ENCODE measurements at places on chromosomes 6 and 20. TPM values are rescaled to one million over a fixed set of nuclear protein-coding genes. Genes with fewer than 3 reads are reported as not detected.

Gene ARMH2
- total RNA-seq = 0.50 TPM

Gene C20orf204
- total RNA-seq = 0.76 TPM

Gene NCOA5
- 20.6 TPM for total RNA-seq

Gene MYBL2
- total RNA-seq = 10.5 TPM

Gene LPIN3
- 10.8 TPM for total RNA-seq

Gene FKBP1C
- 1.3 TPM for total RNA-seq

GRCh38 chr6:106882601-106883518 lies 91.7 kb downstream of the CD24 start:
- DNase-seq = no peak
- no peaks in the 10 kb centered on the region for H3K27me3 ChIP-seq
- no peak overlapping the region for H3K4me3 ChIP-seq
- H3K4me1 ChIP-seq = no peaks in the 10 kb centered on the region

GRCh38 chr20:1905693-1906092 lies 10.5 kb downstream of the SIRPA start:
- peaks cover 6% of the 10 kb centered on the region for H3K4me1 ChIP-seq
- no peak for DNase-seq
- no peak overlapping the region for H3K4me3 ChIP-seq
- H3K27ac ChIP-seq = no peak overlapping the region

DNA sequence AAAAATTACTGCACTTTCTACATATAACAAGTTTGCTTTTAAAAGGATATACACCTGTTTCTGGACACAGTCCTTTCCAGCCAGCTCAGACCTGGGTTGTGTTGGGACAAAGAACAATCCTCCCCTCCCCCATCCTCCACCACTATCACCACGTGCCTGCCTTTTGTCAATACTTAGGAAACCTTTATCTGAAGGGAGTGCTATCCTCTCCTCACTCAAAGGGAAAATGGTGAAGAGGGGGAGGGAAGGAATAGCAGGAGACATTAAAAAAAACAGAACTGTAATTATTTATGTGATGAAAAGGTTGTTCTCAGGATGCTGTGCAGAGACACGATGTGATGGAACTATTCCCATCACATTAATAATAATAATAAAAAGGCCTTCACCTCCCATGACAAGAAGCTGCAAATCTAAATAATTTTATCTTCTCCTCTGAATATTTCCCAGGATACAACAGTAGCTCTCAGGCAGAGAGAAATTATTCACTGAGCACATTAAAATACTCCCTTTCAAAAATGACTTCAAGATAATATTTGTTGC lies 105.5 kb downstream of the NRSN1 start:
- H3K36me3 ChIP-seq = no peaks in the 10 kb centered on the region
- no peak for DNase-seq
- H3K27ac ChIP-seq = no peak overlapping the region
- no peak overlapping the region for H3K4me3 ChIP-seq
- H3K27me3 ChIP-seq = no peaks in the 10 kb centered on the region
- no peaks in the 10 kb centered on the region for H3K4me1 ChIP-seq

DNA sequence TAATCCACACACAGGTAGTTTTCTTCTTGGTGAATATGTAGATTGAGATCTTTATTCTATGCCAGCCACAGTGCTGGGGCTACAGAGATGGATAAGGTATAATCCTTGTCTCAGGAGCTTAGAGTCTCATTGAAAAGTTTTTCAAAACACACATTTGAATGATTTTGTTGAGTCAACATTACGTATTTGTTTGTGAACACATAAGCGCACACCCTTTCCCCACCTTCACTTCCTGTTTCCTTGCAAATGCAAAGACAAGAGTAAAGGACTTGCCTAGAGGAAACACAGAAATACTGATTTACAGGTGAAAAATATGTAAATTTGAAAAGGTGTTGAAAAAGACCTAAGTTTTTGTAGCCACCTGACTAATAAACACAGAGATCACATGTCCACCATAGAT lies 27.8 kb downstream of the VAPB start:
- H3K27ac ChIP-seq = peak overlapping the region; percentile 53
- H3K36me3 ChIP-seq = no peaks in the 10 kb centered on the region
- no peak overlapping the region for H3K4me3 ChIP-seq

DNA sequence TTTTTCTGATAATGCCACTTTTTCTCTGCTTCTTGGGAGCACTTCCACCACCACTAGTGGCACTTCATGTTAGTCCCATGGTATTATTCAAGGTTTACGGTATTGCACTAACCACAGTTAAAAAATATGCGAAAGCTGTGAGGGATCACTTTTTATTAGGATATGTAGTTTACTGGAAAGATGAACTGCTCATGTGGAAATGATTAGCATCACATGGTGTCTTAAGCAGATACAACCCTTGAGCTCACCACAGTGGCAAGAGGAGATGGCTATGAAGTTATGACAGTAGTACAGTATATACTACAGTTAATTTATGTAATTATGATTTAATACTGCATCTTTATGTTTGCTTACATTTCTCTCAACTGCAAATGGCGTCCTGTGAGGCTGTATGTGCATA lies 134.5 kb upstream of the HMGN3 start:
- no peaks in the 10 kb centered on the region for H3K27me3 ChIP-seq
- no peaks in the 10 kb centered on the region for H3K36me3 ChIP-seq

GRCh38 chr6:159790956-159791598 lies 810 bp downstream of the MRPL18 start:
- H3K4me1 ChIP-seq = peaks cover 25% of the 10 kb centered on the region
- H3K27me3 ChIP-seq = no peaks in the 10 kb centered on the region
- DNase-seq = no peak
- peak overlapping the region; percentile 97 for H3K27ac ChIP-seq
- H3K36me3 ChIP-seq = peaks cover 45% of the 10 kb centered on the region

DNA sequence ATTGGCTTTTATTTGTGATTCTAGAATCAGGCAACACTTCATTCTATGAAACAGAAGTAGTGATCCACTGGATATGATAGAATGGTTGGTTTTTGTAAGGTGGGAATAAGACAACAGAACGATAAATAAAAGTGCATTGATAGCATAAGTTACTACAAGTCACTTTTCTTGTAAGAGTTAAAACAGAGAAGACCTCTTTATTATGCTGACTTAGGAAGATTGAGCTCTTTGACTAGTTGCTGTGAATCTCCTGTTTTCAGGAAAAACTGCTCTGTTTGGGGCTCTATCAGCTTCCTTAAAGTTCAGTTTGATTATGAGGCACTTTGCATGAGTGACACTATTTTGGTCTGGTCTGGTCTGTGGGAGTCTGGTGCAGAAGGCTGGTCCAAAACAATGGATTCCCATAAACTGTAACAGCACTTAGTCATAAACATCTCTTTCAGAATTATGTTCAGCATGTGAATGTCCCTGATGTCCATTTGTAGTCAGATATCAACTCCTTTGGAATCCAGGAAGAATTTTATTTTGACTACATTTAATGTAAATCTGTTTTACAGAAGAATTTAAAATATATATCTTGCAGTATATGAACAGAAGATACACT lies 35.0 kb upstream of the DSE start:
- no peak overlapping the region for H3K4me3 ChIP-seq
- H3K27me3 ChIP-seq = no peaks in the 10 kb centered on the region
- DNase-seq = no peak
- no peak overlapping the region for H3K27ac ChIP-seq
- no peaks in the 10 kb centered on the region for H3K4me1 ChIP-seq
- no peaks in the 10 kb centered on the region for H3K36me3 ChIP-seq

DNA sequence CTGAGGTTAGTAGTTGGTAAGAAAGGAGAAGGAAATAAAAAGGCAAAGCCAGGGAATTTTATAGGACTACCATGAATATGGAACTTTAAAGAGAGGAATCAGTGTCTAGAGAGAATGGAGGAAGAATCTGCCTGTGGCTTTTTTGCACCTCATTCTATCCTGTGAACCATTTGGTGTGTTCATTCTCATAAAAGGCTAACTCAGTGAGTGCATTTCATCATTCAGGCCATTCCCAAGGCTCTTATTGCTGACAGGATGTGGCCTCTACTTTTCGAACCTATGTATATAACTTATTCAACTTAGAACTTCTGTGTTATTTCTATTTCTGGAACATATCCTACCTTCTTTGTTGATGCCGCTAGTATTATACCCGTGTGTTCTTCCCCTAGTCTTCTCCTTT lies 27.1 kb downstream of the HSF2 start:
- no peak overlapping the region for H3K4me3 ChIP-seq
- DNase-seq = no peak
- no peak overlapping the region for H3K27ac ChIP-seq
- no peaks in the 10 kb centered on the region for H3K27me3 ChIP-seq
- H3K4me1 ChIP-seq = no peaks in the 10 kb centered on the region

GRCh38 chr6:83462524-83462923 lies 31.7 kb upstream of the ME1 start:
- H3K4me1 ChIP-seq = no peaks in the 10 kb centered on the region
- DNase-seq = no peak
- no peaks in the 10 kb centered on the region for H3K27me3 ChIP-seq

DNA sequence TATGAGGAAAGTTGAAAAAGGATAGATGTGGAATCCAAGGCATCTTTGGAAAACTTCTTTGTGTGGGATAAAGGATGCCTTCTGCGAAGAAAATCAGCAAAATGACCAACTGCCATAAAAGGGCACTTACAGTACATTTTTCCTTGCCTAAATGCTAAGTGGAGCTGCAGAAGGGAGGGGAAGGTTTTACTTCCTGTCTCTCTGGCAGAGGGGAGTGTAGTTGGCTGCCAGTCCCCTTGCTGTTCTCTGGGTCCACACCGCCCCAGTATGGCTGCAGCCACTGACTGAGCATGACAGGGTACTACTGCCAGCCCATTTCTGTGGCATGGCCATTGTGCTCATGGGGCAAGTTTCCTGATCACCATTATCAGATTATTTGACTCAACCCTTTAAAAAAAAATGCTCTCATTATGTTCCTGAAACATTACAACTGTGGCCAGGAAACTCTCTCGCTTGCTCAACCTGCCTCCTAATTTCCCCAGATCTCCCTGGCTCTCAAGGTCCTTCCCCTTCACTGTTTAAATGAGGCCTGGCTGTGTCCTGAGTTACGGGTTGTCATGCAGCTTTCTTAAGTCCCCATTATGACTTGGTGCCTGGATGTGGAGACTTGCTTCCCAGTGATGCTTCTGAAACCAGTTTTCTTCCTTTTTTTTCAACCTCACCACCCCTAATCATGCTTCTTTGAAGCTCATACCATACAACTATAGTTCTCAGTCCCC lies 34.5 kb upstream of the FAM184A start:
- H3K36me3 ChIP-seq = no peaks in the 10 kb centered on the region
- no peak for DNase-seq

GRCh38 chr20:61746781-61747180 lies 318.9 kb downstream of the TAF4 start:
- no peaks in the 10 kb centered on the region for H3K27me3 ChIP-seq
- DNase-seq = no peak
- no peaks in the 10 kb centered on the region for H3K4me1 ChIP-seq
- H3K36me3 ChIP-seq = no peaks in the 10 kb centered on the region
- no peak overlapping the region for H3K27ac ChIP-seq
- H3K4me3 ChIP-seq = no peak overlapping the region

DNA sequence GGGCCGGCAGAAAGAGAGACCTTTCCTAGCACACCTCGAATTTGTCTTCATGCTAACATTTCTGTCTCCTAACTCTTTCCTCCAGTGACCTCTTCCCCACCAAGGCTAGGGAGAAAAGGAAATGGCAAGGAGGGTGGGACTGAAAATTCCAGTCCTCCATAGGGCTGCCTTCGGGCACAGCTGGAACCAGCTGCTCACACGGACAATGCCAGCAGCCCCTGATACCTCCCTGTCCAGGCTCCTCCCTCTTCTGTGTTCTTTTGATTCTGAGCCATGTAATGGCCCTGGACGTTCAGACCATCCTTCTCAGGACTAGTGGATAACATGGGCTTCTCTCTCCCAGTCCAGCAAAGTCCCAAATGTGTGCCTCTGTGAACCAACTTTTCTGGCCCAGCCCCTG lies 29.1 kb upstream of the PHACTR3 start:
- peak; percentile 77 for DNase-seq
- H3K36me3 ChIP-seq = no peaks in the 10 kb centered on the region
- no peaks in the 10 kb centered on the region for H3K4me1 ChIP-seq
- H3K27me3 ChIP-seq = peaks cover 95% of the 10 kb centered on the region
- no peak overlapping the region for H3K4me3 ChIP-seq

GRCh38 chr6:41022294-41022693 lies 16.7 kb downstream of the UNC5CL start:
- H3K4me1 ChIP-seq = peaks cover 2% of the 10 kb centered on the region
- H3K4me3 ChIP-seq = no peak overlapping the region
- no peak overlapping the region for H3K27ac ChIP-seq
- H3K27me3 ChIP-seq = no peaks in the 10 kb centered on the region
- no peak for DNase-seq

- no peak for DNase-seq
- no peaks in the 10 kb centered on the region for H3K27me3 ChIP-seq
- H3K27ac ChIP-seq = no peak overlapping the region
- no peak overlapping the region for H3K4me3 ChIP-seq
- H3K4me1 ChIP-seq = no peaks in the 10 kb centered on the region
- H3K36me3 ChIP-seq = no peaks in the 10 kb centered on the region
These were observed 22.2 kb upstream of the SNRPB2 start for GRCh38 chr20:16707674-16708073.

- H3K4me3 ChIP-seq = no peak overlapping the region
- no peak for DNase-seq
- no peaks in the 10 kb centered on the region for H3K27me3 ChIP-seq
- no peak overlapping the region for H3K27ac ChIP-seq
- H3K36me3 ChIP-seq = no peaks in the 10 kb centered on the region
These were observed 161.8 kb upstream of the GRIK2 start for GRCh38 chr6:101231606-101232235.

DNA sequence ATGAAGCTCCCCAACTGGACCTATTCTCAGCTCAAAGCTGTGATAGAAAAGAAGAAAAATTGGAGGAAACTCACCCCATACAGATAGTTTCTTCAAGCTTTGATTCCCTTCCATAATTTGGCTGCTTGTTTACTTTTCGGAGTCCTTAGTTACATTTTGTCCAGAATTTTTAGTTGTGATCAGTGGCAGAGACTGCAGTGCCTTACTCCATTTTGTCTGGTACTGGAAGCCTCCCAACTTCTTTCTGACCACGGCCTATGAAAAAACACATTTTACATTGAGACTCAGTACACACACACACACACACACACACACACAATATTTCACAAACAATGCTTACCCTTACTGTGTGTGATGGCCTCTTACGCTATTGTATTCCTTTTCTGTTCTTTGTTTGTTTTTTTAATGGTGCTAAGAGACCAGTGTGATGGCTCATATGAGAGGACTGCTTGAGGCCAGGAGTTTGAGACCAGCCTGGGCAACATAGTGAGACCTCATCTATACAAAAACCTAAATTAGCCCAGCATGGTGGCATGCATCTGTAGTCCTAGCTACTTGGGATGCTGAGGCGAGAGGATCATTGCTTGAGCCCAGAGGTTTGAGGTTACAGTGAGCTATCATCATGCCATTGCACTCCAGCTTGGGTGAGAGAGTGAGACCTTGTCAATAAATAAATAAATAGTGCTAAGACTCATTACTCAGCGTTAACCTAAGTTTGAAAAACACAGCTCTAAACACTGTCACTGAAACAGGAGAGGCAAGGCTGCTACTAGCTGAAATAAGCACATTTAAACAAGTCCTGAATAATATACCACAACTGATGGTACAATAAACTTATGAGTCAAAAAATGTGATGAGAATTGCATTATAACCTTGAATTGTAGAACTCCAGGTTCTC lies 13.8 kb upstream of the RNF8 start:
- no peak overlapping the region for H3K4me3 ChIP-seq
- no peaks in the 10 kb centered on the region for H3K36me3 ChIP-seq
- no peak for DNase-seq
- H3K27me3 ChIP-seq = no peaks in the 10 kb centered on the region
- H3K4me1 ChIP-seq = no peaks in the 10 kb centered on the region
